ENCODE measurements at places on chromosomes 3 and 15.

DNA sequence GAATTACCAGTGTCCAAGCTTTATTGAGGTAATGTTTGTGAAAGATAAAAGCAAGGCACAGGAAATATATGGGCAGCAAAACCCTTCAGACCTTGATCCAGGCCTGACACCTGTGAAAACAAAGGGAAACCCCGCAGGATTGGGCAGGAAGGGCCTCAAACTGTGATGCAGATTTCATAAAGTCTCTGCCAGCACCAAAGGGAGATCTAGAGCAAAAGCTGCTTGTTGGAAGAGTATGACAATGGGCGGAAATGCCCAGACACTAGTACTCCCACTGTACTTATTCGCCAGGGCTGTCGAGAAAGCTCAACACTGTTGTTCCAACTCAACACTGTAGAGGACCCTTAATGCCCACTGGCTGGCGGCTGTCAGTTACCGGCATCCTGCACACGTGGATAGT lies 207.9 kb downstream of the CD47 start:
- DNase-seq, result no peak

GRCh38 chr15:64149424-64149823 lies 2.1 kb upstream of the SNX22 start:
- no peak for DNase-seq

DNA sequence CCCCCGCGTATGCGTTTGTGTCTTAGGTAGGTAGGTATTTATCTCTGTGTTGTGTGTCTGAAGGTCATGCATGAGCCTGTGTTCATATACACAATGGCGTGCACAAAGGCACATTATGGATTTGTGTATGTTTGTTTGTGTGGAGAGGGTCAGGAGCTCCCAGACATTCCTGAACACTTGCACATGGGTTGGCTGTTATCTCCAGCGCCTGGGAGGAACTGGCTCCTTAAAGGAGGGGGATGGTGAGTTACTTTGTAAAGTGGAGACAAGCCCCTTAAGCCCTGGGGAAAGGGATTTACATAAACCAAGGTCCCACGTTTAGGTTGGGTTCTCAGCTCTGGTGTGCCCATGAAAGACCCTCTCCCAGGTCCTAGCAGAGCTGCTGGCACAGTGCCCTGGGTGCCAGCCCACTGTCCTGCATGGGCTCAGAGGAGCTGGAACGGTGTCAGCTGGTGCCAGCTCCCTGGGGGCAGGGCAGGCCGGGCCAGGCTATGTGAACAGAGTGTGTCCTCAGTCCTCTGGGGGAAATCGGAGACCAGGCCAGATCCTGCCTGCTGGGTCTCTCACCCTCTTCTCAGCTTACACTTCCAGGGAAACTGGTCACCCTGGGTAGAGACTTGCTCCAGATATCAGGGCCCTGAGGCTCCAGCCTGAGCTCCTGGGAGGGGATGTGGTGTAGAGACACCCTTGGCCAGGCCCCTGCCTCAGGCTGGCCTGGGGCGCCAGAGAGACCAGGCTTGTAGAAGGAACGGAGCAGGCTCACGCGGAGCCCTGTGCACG lies 25.1 kb downstream of the SNX33 start:
- peak; percentile 89 for DNase-seq

- DNase-seq, result no peak
Observed at GRCh38 chr3:82002986-82003642, 241.7 kb upstream of the GBE1 start.

DNA sequence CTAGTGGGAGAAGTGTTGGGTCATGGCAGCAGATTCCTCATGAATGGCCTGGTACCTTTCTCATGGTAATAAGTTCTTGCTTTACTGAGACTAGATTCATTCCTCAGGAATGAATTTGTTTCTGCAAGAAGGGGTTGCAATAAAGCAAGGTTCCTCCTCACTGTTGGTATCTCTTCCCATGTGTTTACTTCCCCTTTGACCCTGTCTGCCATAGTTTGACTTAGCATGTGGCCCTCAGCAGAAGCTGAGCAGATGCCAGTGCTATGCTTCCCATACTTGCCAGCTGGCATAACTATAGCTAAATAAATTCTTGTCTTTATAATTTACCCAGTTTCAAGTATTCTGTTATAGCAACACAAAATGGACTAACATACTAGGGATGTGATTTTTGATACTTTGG lies 163.6 kb upstream of the COL8A1 start:
- DNase-seq, result peak; percentile 22

- DNase-seq, result peak; percentile 81
Observed at GRCh38 chr15:65818927-65819562, 27.0 kb upstream of the DENND4A start.

GRCh38 chr3:189625572-189625971 lies 5.6 kb upstream of the TP63 start:
- DNase-seq, result no peak

DNA sequence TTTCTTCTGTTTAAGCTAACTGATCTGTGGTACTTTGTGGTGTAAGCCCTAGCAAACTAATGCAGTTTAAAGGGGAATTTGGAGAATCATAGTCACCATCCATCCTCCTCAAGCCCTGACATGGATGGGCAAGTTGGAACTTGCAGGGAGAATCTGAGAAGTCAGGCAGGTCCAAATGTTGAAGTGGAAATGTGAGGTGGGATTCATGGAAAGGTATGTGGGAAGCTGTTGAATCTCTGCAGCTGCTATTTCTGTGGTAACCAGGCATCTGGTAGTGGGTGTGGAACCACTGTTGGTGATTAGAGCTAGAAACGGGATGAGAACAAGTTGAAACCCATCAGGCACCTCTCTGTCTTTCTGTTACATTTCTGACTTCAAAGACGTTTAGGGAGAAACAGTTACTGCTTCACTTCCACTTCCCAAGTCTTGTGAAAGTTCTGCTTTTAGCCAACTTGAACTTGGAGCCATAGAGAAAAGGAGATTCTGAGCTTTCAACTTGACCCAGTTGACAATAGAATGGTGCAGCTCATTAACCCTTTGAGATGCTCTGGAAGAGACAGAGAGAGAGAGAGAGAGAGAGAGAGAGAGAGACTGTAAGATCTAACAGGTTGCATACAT lies 38.1 kb upstream of the NMNAT3 start:
- DNase-seq, result no peak

DNA sequence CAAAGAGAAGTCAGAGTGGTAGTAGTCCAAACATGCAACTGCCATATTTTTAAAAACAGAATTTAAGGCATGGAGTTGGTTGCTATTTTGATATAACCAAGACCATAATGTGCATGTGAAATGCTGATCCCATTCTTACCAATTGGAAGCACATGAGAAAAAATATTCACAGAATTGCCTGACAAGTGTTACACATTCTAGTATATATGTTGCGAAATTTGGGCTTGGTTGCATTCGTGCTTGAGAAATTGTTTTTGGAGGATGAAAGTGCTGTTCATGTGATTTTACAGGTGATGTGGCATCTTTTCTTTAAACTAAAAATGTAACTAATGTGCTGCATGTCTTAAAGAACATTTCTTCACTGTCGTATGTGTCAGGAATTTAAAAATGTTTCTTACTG lies 199.7 kb downstream of the CHL1 start:
- DNase-seq, result no peak

GRCh38 chr15:80706161-80706560 lies 11.1 kb downstream of the ABHD17C start:
- DNase-seq, result no peak

DNA sequence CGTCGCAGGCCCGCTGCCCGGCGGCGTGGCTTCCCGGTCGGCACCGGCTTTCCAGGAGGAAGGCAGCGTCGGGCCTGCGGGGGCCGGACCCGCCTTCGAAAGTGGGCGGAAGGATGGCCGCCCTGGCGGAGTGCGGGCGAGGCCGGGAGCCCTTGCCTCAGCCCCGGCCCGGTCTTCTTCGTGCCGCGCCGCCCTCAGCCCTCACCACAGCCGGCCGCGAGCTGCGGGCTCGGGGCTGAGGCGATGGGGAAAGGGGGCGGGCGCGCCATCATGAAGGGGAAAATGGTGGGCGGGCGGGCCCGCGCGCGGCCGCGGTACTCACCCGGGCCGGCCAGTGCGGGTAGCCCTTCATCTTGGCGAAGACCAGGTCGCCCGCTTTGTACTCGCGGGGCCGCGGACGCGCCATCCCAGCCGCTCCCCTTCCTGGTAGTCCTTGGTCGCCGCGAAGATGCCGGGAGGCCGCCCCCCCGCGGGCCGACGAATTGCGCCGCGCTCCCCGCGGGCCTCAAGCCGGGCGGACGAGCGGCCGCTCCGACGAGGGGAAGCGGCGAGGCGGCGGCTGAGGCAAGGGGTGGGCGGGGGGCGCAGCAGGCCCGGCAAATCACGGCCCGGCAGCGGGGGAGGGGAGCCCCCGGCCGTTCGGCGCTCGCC lies 489 bp downstream of the HDGFL3 start:
- peak; percentile 34 for DNase-seq

DNA sequence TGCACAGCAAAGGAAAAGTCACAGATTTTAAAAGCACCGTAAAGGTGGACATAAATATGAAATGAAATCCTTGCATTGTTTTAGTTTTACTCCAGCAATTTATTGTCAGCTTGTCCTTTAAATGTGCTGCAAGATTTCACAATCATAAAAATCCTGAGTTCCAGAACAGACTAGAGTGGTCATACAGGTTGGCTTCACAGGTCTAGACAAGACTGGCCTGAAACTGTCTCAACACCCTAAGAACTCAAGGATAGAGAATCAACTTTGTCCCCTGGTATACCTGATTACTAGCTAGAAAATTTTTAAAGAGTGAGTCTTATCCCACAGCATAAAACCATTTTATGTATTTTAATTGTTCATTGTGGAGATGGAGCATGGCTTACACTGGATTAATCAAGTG lies 521.7 kb upstream of the MCTP2 start:
- no peak for DNase-seq

DNA sequence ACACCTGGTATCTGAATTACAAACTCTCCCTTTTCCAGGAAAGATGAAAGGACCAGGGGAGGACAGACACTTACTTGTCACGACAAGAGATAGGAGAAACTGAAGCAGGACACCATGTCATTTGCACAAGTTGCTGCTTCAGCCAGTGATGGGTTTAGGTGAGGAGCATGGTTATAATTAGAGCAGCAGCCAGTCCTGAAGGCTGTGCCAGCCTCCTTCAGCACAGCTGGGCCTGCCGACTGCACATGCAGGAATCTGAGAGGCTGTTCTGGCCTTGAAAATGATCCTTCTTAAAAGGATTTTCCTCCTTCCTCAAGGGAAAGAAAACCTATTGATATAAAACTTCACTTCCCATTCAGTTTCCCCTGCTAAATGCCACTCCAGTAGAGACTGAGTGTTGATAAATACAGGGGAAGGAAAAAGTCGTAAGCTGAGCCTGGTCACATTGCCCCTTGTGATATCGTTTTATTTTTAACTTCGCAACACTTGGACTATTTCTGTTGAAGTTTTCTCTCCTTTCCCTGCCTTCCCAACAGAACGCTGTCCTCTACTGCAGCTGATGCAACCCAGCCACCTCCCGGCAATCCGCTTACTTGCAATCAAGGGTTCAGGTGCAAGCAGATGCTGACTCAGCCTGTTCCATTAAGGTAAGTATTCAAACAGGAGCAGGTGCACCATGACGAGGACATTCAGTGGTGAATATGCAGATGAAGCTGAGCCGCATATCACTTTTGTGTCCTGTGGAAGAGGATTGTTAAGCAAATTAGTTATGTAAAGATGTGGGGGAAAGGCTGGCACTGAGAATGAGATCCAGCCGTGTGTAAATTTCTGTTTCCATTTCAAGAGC lies at the start of gene FBXO40:
Gene FBXO40, plus strand, starts transcription at position 524 of the 847 bp plus-strand sequence. CDS start 27,197 bp downstream, outside the sequence.
- DNase-seq, result no peak

- no peak for DNase-seq
Observed at GRCh38 chr3:73212683-73213082, 151.2 kb downstream of the EBLN2 start.

DNA sequence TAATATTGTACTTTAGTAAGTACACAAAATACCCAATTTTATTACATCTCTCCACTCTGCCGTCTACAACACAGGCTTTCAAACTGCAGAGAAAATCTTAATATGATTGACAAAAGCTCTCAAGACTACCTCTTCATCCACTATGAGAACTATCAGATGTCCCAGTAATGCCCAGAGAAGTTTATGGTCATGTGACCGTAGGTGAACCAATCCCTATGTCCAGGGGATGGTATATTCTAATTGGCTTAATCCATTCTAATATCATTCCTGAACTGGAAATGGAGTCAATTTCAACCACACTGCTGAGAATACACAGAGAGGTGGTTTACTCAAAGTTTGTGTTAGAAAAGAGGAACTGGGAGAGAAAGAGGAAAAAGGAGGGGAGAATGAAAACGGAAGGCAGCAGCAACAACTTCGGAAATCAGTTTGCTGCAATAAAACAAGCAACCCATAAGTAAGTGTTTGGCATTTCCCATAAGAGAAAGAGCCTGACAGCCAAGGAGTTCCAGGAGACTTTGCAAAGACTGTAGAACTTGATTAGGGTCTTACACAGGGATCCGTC lies 7.3 kb downstream of the SST start:
- DNase-seq, result no peak

DNA sequence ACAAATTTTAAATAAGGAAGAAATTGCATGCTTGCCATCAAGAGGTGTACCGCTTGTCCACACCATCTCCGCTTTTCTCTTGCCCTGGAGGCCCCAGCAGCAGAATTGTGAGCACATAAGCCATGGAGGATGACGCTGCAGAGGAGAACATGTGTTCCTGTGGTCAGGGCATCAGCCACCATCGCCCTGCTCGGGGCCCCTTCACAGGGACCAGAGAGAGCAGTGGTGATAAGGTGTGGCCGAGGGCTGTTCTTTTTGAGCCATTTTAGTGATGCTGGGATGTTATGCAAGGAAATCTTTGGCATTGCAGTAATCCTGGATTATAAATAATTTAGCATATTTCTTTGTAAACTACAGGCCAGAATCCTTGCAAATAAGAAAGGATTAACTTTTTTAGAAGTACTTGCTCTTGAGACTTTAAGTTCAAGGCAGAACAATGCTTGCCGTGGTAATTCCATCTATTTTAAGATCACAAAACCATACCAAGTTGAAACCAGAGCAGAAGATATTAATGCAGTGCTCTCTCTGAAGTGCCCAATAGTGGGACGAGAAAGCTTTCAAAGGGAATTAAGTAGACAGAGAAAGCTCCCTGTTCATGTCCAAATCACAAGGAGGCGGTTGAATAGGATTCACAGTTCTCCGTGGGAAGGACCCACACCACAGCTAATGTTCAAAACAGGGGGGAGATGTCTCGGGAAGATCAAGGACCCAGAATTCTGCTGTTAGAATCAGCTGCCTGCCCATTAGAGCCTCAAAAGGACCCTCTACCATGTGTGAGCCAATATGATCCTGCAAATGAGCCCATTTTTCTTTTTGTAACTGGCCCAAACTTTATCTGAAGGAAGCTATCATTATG lies 338.5 kb downstream of the RORA start:
- DNase-seq, result no peak

GRCh38 chr3:150497956-150498355 lies 48.3 kb downstream of the SERP1 start:
- DNase-seq, result peak; percentile 73

DNA sequence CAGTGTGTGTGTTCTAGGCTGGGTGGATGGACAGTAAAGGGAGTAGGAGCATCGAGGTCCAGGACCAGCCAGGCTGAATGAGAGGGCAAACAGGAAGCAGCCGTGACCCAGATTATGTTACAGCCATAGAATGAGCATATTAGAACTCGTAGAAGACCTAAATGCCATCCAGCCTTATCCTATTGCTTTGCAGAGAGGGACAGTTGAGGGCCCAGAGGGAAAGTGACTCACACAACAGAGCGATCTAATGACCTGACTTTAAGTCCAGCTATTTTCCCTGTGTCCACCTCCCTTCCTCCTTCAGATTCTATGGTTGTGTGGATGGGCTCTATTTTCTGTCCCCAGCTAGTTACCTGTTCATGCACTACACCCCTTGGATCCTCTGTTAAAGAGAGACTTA lies 634.1 kb upstream of the TBL1XR1 start:
- peak; percentile 23 for DNase-seq
